ENCODE measurements at places on chromosomes 12 and 14. TPM values are rescaled to one million over a fixed set of nuclear protein-coding genes. Genes with fewer than 3 reads are reported as not detected.

Gene CYP27B1
- 2.2 TPM for total RNA-seq

Gene IL31
- not detected for total RNA-seq

Gene FIGNL2
- total RNA-seq: 17.8 TPM

Gene TAS2R42
- not detected for total RNA-seq

Gene KRT1
- total RNA-seq: 837 TPM

Gene TBK1
- 16.6 TPM for total RNA-seq

Gene NTS
- 117 TPM for total RNA-seq

GRCh38 chr14:103654619-103655018, 25.6 kb downstream of the KLC1 start:
- peaks cover 17% of the 10 kb centered on the region for H3K36me3 ChIP-seq
- H3K4me1 ChIP-seq: peaks cover 8% of the 10 kb centered on the region
- H3K27ac ChIP-seq: no peak overlapping the region
- no peaks in the 10 kb centered on the region for H3K27me3 ChIP-seq
- DNase-seq: no peak

- H3K27ac ChIP-seq: no peak overlapping the region
- no peaks in the 10 kb centered on the region for H3K4me1 ChIP-seq
- no peaks in the 10 kb centered on the region for H3K27me3 ChIP-seq
- peaks cover 20% of the 10 kb centered on the region for H3K36me3 ChIP-seq
- DNase-seq: no peak
Observed at GRCh38 chr14:59474172-59474571, 9.0 kb upstream of the GPR135 start.

DNA sequence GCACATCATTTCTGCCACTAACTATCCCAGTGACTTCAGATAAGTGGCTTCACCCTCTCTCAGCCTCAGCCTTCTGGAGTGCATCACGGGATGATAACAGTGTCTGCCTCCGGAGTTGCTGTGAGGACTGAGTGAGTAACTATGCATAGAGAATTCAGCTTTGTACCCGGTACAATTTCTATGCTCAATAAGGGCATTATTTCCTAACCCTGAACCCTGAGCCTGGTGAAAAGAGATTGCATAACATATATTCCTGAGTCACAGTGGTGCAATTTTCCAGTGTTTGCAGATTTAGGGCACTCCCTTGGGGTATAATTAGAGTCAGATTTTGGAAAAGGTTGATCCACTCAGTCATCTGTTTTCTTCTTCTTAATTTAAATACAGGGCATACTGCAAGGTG, 181.1 kb downstream of the PTPN11 start:
- DNase-seq: no peak
- H3K36me3 ChIP-seq: no peaks in the 10 kb centered on the region
- H3K27me3 ChIP-seq: peaks cover 67% of the 10 kb centered on the region
- H3K4me3 ChIP-seq: no peak overlapping the region
- no peaks in the 10 kb centered on the region for H3K4me1 ChIP-seq

DNA sequence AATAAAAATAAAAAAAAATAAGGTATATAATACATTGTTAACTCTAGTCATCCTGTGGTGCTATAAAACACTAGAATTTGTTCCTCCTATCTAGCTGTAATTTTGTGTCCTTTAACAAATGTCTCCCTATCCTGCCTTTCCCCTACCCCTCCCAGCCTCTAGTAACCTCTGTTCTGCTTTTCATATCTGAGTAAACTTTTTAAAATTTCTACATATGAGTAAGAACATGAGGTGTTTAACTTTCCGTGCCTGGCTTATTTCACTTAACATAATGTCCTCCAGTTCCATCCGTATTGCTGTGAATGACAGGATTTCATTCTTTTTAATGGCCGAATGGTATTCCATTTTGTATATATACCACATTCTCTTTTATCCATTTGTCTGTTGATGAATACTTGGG, 71.3 kb upstream of the GNG2 start:
- peaks cover 26% of the 10 kb centered on the region for H3K27me3 ChIP-seq
- H3K4me3 ChIP-seq: no peak overlapping the region
- DNase-seq: no peak
- no peaks in the 10 kb centered on the region for H3K4me1 ChIP-seq

- H3K27me3 ChIP-seq: no peaks in the 10 kb centered on the region
- no peak overlapping the region for H3K27ac ChIP-seq
- no peak overlapping the region for H3K4me3 ChIP-seq
- H3K4me1 ChIP-seq: no peaks in the 10 kb centered on the region
- no peak for DNase-seq
Observed at GRCh38 chr12:71060426-71060825, 97.4 kb downstream of the TSPAN8 start.

- DNase-seq: no peak
- peak overlapping the region; percentile 16 for H3K4me3 ChIP-seq
- peaks cover 40% of the 10 kb centered on the region for H3K36me3 ChIP-seq
- no peaks in the 10 kb centered on the region for H3K27me3 ChIP-seq
Observed at GRCh38 chr12:65961190-65962035, 137.1 kb downstream of the HMGA2 start.

GRCh38 chr14:80323038-80323665, 111.8 kb upstream of the DIO2 start:
- no peaks in the 10 kb centered on the region for H3K27me3 ChIP-seq
- H3K4me1 ChIP-seq: no peaks in the 10 kb centered on the region
- H3K4me3 ChIP-seq: no peak overlapping the region
- no peaks in the 10 kb centered on the region for H3K36me3 ChIP-seq

GRCh38 chr12:47317175-47317915, 237.6 kb upstream of the AMIGO2 start:
- H3K27ac ChIP-seq: no peak overlapping the region
- H3K36me3 ChIP-seq: no peaks in the 10 kb centered on the region
- no peak for DNase-seq

- no peak for DNase-seq
- no peak overlapping the region for H3K4me3 ChIP-seq
- H3K4me1 ChIP-seq: peaks cover 15% of the 10 kb centered on the region
- H3K36me3 ChIP-seq: no peaks in the 10 kb centered on the region
- no peaks in the 10 kb centered on the region for H3K27me3 ChIP-seq
- H3K27ac ChIP-seq: no peak overlapping the region
Observed at GRCh38 chr14:79325071-79325470, 886.2 kb downstream of the DIO2 start.

DNA sequence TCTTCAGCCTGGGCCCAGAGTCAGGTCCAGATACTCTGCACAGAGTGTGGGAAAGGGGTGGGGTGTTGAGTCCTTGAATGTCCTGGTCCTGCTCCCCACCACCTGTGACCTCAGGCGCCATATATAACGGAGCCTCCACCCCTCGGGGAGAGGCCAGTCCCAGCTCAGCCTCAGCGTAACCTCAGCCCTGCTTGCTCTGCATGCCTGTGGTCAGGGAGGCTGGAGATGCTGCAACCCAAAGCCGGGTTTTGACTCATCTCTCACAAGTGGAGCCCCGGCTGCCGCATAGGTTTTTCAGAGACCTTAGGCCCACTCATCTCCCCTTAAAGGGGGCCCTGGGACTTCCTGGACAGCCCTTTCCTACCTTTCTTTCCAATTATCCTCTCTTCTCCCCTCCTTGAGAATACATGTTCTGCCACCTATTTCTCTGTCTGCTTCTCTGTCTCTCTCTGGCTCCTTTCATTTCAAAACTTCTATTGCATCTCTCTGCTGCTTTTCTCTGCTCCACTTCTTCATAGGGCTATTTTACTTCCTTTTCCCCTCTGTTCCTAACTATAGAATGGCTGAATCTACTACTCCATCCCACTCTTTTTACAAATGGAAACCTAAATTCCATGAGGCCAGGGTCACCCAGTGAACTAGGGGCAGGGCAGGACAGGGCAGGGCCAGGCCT, 1.2 kb downstream of the ITGB7 start:
- H3K4me1 ChIP-seq: peaks cover 12% of the 10 kb centered on the region
- DNase-seq: no peak
- H3K27me3 ChIP-seq: peaks cover 3% of the 10 kb centered on the region
- no peak overlapping the region for H3K27ac ChIP-seq
- H3K4me3 ChIP-seq: no peak overlapping the region

DNA sequence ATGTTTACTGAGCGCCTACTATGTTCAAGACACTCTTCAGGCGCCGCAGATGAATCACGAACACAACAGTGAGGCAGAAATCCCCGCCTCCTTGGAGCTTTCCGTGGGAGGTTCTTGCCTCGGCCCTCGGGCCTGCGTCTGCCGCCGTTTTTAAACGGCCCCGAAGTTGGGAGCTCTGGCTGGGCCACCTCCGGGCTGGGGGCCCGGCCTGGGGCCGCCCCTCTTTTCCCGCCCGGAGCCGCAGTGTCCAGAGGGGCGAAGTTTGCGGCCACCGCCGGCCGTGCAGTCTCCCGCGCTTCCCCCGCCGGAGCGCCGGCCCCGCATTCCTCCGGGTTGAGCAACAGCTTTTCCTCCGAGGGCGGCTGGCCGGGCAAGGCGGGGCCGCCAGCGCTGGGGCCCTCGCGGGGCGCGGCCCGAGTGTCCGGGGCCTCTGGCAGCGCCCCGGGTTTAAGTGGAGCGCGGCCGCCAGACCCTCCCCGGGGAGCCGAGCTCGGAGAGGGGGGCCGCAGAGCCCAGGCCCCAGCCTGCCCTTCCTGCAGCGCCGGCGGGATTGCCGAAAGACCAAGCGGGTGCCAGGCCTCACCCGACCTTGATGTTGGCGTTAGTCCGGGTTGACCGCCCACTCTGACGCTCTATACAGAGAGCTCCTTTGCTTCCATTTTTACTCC, 18.7 kb upstream of the CTDSP2 start:
- peaks cover 9% of the 10 kb centered on the region for H3K27me3 ChIP-seq
- peak; percentile 76 for DNase-seq

DNA sequence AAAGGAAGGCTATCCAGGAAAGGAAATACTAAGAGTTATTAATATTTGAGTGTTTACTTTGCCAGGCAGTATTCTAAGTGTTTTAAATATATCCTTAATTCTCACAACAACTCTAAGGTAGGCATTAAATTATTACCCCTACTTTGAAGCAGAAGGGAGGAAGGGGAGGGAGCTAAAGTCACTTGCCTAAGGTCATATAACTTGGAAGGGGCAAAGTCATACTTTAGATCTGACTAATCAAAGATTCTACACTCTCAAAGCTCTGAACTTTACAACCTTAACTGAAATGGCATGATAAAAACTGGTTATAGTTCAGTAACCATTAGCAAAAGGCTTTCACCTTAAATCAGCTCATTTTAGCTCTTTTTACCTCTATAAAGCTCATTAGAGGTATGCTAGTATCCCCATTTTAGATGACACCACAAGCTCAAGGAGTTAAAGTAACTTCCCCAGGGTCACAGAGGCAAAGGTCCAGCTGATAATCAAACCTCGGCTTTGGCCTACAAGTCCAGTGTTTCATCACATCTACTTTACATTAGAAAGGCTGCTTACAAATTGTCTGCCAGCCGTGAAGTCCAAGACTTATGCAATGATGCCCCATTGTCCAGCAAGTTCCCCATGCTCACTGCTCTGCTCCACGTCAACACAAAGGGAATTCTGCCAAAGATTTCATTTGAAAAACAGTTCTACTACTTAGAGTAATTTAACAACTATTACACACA, 223.9 kb downstream of the MED13L start:
- no peak for DNase-seq
- peak overlapping the region; percentile 2 for H3K27ac ChIP-seq
- H3K36me3 ChIP-seq: no peaks in the 10 kb centered on the region
- H3K4me1 ChIP-seq: peaks cover 20% of the 10 kb centered on the region
- no peak overlapping the region for H3K4me3 ChIP-seq

DNA sequence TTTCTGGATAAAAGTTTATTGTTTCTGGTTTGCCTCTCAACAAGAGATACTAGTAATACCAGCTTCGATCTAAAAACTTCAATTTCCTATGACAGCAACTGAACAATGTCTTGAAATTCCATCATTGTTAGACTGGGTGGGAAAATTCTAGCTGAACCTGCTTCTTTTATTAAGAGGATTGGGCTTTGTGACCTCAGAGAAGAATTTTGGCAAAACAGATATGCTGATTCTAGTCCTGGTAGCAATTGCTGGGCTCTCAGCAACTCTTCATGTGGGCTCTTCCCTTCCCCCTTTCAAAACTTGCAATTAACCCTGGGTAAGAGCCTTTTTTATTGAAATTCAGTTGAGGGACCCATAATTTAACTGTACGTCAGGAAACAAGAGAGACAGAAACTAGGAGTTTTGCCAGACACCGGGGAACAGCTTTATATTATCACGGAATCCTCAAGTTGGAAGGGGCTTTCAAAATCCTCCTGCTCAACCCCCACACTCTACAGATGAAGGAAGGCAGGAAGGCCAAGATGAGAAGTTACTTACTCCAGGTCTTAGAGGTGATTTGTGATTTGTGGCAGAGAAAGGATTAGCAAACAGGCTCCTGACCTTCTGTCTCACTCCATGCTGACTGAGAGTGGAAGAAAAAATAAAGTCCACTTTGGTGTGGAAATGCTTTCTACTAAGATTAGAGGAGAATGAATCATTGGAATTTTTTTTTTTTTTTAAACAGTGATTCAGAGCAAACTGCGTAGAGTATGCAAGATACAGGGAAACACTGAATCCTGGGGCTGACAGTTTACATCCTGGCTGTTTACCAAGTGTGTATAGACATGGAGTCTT, 239.0 kb upstream of the ATP2B1 start:
- no peaks in the 10 kb centered on the region for H3K27me3 ChIP-seq
- H3K27ac ChIP-seq: peak overlapping the region; percentile 83
- no peak for DNase-seq
- no peaks in the 10 kb centered on the region for H3K36me3 ChIP-seq

- H3K4me1 ChIP-seq: peaks cover 6% of the 10 kb centered on the region
- no peaks in the 10 kb centered on the region for H3K36me3 ChIP-seq
- no peak overlapping the region for H3K27ac ChIP-seq
- H3K4me3 ChIP-seq: no peak overlapping the region
Observed at GRCh38 chr14:27929797-27930347, 836.7 kb upstream of the FOXG1 start.

DNA sequence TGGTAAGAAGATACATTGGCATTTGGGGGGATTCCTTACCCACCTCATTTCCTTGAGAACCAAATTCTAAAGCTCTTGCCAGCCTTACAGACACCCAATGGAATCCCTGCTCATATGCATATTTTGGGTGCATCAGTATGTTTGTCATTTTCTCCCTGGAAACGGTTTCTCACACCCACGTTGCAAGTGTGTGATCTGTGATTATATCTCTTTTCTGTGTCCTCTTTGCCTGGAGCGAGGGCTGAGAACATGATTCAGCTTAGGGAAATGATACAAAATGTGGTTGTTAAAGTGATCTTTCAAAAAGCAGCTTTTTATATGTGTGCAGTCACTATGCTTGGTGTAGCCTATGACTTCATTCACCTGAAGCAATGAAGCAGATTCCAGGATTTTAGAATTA, 52.0 kb downstream of the KCNMB4 start:
- no peak overlapping the region for H3K27ac ChIP-seq
- no peak for DNase-seq
- no peaks in the 10 kb centered on the region for H3K4me1 ChIP-seq

DNA sequence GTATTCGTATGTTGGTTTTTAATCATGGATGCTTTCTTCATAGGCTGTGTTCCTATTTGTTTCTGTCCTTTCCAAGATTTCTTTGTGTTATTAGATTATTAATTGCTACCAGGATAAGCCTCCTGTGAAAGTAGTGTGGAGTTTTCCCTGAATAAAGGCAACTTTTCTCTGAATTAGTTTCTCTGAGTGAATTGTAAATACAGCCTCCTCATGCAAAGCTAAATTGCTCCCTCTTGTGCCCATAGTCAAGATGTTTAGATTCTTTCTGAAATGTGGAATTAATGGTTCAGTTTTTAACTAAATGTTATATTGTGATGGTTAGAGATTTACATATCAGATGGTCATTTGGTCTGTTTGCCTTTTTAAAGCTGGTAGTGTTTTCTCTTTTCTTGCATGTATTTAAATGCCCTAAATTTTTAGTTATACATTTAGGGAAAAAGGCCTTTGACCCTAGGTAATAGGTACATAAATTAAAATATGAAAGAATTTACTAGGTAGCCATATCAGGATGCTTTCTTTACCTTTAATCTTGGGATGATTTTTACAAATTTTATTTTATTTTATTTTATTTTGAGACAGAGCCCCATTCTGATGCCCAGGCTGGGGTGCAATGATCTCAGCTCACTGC, 8.9 kb downstream of the APAF1 start:
- H3K4me3 ChIP-seq: no peak overlapping the region
- no peak overlapping the region for H3K27ac ChIP-seq
- peaks cover 5% of the 10 kb centered on the region for H3K4me1 ChIP-seq
- no peak for DNase-seq
- peaks cover 33% of the 10 kb centered on the region for H3K36me3 ChIP-seq
- no peaks in the 10 kb centered on the region for H3K27me3 ChIP-seq
